ENCODE measurements at places on chromosomes 13 and 19.
A peak's percentile ranks its signal among the peaks of the same experiment; 100 is the strongest.

- DNase-seq, result no peak
Measured at GRCh38 chr13:70407486-70407885, 299.2 kb upstream of the KLHL1 start.

- DNase-seq, result no peak
Measured at GRCh38 chr13:66716538-66716937, 513.6 kb downstream of the PCDH9 start.

DNA sequence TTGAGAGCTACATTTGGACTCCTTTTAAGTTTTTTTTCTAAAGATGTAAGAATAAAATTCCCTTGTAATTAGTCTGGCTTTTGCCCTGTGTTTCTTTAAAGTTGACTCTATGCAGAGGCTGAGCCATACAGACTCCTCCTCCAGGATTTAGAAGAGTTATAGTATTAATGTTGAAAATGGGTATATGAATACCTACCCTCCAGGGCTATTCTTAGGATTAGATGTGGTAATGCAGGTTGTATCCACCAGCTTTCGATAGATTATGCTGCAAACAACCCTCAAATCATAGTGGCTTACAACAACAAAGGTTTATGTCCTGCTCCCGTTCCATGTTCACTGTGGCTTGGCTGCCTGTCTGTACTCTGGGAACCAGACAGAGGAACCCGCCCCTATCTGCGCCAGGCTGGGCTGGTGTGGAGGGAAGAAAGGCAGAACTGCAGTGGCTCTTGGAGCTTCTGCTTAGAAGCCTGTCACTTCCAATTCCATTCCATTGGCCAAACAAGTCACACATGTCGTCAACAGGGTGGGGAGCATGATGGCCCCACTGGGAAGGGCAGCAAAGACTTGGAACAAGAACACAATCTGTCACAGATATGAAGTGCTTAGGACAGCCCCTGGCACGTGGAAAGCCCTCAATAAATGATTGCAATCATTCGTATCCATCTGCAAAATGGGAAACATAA lies 290.8 kb downstream of the FOXO1 start:
- no peak for DNase-seq

GRCh38 chr19:57161985-57162539 lies 5.2 kb downstream of the DUXA start:
- no peak for DNase-seq

- peak; percentile 92 for DNase-seq
Measured at GRCh38 chr13:67736646-67737420, 506.7 kb upstream of the PCDH9 start.

- peak; percentile 14 for DNase-seq
Measured at GRCh38 chr13:99926014-99926731, 45.4 kb downstream of the ZIC5 start.

GRCh38 chr13:76733671-76734070 lies 152.5 kb downstream of the KCTD12 start:
- DNase-seq, result no peak

GRCh38 chr13:51432576-51432975 lies 20.3 kb downstream of the INTS6 start:
- no peak for DNase-seq

GRCh38 chr13:113672002-113672651 lies 5.1 kb downstream of the GRK1 start:
- no peak for DNase-seq

DNA sequence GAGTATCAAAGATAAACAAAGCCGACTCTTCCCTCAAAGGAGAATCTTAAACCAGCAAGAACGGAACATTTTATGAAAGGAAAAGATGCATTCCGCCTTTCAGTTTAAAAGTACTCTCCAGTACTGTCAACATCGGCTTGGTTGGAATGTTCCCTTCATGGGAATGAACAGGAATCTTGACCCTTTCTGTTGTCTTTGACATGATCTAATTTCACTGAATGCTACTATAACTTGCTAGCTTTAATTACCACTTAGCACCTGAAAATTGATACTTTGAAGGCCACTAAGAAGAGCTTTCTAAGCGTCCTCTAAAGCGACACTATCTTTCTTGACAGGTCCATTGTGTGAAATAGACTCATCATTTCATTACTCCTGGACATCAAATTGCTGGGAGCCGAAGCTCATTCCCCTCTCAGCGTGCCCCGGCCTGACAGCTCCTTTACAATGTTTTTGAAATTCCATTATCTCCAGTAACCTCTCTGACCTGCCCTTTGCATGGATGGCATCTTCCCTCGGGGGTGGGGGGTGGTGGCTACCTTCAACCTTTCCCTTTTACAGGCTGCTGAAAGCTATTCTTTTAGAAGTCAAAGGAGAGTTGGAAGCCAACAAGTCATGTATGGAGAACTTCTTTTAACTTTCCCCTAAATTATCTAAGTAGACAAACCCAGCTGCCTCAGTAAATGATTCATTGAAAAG lies 67.9 kb downstream of the EFNB2 start:
- no peak for DNase-seq

GRCh38 chr13:36382030-36382429 lies 35.8 kb upstream of the SPART start:
- DNase-seq, result peak; percentile 68

DNA sequence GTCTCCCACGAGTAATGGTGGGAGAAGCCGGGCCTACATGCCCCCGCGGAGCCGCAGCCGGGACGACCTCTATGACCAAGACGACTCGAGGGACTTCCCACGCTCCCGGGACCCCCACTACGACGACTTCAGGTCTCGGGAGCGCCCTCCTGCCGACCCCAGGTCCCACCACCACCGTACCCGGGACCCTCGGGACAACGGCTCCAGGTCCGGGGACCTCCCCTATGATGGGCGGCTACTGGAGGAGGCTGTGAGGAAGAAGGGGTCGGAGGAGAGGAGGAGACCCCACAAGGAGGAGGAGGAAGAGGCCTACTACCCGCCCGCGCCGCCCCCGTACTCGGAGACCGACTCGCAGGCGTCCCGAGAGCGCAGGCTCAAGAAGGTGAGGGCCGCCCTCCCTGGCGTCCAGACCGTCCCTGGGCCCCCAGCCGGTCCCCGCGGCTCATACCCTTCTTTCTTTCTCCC lies 1.4 kb upstream of the USF2 start:
- peak; percentile 33 for DNase-seq

DNA sequence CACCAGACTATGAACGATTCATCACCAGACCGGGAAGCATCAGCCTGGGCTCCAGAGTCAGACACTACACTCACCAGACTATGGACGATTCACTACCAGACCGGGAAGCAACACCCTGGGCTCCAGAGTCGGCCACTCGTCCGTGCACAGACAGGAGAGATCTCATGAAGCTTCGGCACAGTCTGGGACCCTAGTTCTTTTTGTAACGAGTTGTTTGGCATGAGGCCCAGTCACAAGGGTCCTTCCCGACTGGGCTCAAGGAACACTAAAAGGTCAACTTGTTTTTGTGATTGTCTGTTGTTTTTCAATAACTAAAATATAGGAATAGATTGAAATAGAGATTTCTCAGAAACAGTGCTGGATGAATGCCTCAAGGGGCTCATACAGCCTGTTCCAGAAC lies 1141.6 kb upstream of the MIR17HG start:
- DNase-seq, result no peak

- DNase-seq, result no peak
Measured at GRCh38 chr19:1417681-1418495, 10.5 kb downstream of the DAZAP1 start.

DNA sequence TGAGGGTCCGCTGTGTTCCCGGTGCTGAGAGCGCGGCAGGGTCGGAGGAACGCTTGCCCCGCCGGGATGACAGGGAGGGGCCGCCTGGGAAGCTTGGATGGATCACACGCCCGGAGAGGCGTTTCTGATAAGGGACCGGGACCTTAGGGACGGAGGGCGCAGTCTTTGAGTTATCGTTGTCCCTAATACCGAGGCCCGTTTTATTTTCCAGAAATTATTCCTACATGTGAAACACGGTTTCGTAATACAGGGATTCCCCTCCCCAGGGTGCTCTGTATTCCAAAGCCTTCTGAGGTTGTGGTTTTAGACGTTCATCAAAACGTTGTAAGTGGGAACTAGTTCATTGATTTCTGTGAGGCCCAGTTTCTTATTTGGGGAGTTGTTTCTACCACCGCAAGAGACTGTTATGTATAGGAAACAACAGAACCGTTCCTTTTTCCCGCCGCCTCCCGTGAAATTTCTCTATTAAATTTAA lies 752 bp downstream of the PDCD5 start:
- DNase-seq, result peak; percentile 43

DNA sequence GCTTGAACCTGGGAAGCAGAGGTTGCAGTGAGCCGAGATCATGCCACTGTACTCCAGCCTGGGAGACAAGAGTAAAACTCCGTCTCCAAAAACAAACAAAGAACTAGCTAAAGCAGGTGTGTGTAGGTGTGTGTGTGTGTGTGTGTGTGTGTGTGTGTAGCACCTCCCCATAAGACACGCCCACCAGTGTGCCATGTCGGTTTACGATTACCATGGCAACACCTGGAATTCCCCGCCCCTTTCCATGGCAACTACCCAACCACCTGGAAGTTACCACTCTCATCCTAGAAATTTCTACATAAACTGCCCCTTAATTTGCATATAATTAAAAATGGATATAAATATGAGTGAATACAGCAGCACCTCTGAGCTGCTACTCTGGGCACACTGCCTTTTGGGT lies 80.9 kb upstream of the ADGRE5 start:
- DNase-seq, result no peak

GRCh38 chr19:55552206-55552605 lies 6.9 kb upstream of the SBK3 start:
- DNase-seq, result no peak

DNA sequence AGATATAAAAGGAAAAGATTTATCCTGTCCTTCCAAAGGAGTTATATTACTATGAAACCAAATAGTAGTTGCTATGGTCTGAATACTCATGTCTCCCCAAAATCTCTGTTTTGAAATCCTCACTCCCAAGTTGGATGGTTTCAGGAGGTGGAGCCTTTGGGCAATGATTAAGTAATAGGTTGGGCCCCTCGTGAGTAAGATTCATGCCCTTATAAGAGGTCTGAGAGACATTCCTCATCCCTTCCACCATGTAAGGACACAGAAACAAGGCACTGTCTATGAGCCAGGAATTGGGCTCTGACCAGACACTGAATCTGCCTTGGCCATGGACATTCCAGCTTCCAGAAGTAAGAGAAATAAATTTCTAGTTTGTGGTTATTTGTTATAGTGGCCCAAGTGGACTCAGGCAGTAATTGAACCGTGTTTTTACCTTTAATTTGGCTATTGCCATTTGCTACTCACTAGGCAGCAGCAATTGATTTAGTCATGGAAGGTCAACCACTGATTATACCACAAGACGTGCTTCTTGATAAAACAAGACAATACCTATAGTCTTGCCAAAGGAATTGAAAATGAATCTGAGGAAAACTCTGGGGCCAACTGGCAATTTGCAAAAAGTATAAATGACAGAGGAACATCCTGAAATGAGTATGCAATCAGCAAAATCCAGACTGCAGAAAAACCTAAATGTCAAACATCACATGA lies 717.4 kb upstream of the SPRY2 start:
- DNase-seq, result peak; percentile 1

DNA sequence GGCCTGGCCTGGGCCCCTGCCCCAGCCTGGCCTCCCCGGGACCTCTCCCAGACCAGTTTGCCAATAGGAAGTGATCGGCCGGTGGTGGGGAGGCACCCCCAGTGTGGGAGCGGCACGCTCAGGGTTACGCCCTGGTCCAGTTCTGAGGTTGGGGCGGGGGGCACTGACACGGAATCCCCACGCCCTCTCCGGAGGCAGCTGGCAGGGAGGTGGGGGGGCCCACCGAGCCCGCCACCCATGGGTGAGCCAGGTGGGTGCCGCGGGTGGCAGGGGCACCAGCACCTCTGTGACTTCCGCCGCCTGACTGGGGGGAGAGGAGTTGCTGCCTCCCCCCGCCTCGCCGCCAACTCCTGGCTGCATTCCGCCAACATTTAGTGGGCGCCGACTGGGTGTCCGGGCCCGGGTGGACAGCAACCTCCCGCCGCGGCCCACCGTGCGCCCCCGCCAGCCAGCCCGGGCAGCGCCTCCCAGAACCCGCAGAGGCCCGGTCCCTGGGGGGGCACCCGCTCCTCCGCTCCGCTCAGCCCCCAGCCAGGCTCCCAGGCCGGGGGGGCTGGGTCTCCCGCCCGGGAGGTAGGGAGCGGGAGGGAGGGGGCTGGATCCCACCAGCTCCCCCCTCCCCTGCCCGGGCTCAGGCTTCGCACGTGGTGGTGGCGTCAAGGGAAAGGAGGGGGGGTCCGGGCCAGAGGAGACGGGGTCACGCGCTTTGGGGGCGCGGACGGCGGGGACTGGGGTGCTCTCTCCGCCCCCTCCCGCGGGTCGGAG lies 2.0 kb downstream of the ZBTB7A start:
- peak; percentile 32 for DNase-seq

- no peak for DNase-seq
Measured at GRCh38 chr13:98458431-98458830, 118.5 kb downstream of the STK24 start.

GRCh38 chr19:41537789-41538188 lies 38.2 kb upstream of the CEACAM21 start:
- no peak for DNase-seq

- DNase-seq, result peak; percentile 19
Measured at GRCh38 chr13:84934911-84935310, 864.3 kb downstream of the SLITRK6 start.

GRCh38 chr19:2476451-2477140 lies 669 bp downstream of the GADD45B start:
- no peak for DNase-seq

DNA sequence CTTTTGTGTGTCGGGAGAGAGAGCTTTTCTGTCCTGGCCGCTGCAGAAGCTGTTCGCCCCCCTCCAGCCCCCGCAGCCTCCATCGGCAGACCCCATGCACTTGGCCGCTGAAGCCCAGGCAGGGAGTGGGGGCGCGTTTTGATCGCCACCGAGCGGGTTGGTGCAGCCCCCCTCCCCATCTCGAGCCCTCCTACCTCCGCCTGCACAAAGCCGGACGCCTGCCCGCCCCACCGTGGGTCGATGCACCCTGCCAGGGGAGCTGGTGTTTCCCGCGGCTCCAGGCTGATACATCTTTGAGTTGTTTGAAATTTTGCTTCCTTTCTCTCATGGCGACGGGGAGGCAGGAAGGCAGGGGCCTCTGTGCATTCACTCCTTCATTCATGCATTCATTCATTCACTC lies 16.4 kb upstream of the ONECUT3 start:
- no peak for DNase-seq

DNA sequence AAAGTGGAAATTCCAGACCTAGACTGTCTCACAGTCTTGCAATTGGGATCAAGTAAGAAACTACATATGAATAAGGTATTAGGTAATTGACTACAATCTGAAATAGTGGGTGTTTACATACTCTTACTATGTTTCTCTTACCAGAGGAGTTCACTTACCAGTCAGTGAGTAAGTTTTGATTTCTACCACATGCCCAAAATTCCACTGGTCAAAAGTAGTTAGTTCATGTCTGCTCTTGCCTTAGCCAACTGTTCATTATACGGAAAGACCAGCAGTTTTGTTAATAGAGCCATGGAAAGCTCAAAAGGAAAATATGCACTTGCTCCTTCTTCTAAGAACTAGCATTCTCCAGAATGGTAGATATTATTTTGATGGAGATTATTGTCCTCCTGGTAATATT lies 490.8 kb downstream of the RFC3 start:
- DNase-seq, result peak; percentile 9

DNA sequence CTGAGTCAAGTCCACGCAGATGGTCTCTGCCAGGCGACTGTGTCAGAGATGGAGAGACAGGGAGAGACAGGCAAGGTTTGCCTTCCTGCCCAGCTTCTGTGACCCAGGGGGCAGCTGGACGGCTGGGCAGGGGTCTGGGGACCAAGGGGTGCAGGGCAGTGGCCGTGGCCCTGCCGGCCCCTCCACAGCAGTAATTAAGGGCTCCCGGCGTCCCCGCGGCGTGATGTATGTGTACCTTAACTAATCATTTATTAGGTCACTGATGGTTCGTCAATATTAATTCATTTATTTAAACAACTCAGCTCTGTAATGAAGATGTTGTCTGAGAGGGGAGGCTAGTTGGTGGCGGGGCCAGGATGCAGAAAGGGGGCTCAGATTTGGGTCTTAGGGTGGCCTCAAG lies 28.6 kb upstream of the TCF3 start:
- no peak for DNase-seq
